CD4-positive, alpha-beta T cell treated with Interleukin-12 subunit alpha and Interleukin-12 subunit beta, for 1 hour (primary cell): ENCODE measurements at places on chromosomes 1 and 21.

- no peak for DNase-seq
Measured at GRCh38 chr1:41320895-41321676, 40.1 kb upstream of the FOXO6 start.

- DNase-seq, result no peak
Measured at GRCh38 chr1:41679531-41679930, 195.0 kb upstream of the EDN2 start.

DNA sequence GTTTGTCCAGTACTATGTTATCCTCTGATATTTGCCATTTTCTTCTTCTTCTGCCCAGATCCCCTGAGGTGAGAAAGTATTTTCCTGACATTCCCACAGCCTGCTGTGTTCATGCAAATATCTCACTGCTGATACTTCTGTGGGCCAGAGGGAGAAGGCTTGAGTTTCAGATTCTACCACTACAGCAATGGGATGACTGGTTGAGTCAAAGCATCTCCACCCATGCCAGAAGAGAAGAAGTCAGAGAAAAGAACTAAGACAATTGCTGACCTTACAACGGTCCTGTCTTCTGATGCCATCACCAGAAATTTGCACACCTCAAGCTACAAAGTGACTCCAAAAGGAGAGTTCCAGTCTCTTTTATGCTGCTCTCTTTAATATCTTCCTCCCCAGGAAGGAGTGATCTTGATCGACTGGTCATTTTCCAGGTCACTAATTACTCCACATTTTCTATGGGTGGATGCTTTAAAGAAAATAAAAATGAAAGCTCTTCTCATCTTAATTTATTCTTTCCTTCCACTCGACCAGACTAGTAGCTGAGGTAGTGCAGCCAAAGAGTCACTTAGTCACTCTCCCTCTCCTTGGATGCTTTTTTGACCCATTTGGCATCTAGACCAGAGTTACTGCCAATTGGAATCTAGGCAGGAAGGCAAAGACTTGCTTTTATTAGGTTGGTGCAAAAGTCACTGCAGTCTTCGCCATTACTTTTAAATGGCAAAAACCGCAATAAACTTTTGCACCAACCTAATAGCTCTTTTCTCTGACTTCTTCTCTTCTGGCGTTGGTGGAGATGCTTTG, 195.1 kb downstream of the PTPRC start:
- DNase-seq, result no peak

GRCh38 chr21:30282850-30283249, at the start of gene KRTAP24-1:
TSS of gene KRTAP24-1 (minus strand) at chr21:30282950. CDS start at chr21:30282932, 18 bp downstream.
- no peak for DNase-seq

- DNase-seq, result no peak
Measured at GRCh38 chr21:33071770-33072306, 1.9 kb downstream of the OLIG1 start.

- no peak for DNase-seq
Measured at GRCh38 chr1:2078170-2078569, 28.0 kb downstream of the PRKCZ start.

DNA sequence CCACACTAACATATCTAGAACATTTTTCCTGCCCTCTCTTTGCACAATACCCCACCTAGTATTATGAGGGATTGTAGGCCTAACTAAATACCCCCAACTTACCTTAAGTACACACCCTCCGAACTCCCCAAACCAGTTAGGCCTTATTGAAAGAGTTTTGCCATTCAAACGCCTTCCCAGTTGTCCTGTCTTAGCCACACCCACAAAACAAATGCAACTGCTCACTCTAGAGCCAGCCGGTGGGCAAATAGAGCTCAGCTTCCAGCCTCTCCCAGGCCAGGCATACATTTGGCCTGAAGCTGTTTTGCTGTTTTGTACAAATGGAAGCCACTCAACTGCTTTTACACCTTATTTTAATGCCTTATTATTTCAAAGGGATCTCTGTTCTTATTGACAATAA, 224.2 kb upstream of the RUNX1 start:
- DNase-seq, result no peak

DNA sequence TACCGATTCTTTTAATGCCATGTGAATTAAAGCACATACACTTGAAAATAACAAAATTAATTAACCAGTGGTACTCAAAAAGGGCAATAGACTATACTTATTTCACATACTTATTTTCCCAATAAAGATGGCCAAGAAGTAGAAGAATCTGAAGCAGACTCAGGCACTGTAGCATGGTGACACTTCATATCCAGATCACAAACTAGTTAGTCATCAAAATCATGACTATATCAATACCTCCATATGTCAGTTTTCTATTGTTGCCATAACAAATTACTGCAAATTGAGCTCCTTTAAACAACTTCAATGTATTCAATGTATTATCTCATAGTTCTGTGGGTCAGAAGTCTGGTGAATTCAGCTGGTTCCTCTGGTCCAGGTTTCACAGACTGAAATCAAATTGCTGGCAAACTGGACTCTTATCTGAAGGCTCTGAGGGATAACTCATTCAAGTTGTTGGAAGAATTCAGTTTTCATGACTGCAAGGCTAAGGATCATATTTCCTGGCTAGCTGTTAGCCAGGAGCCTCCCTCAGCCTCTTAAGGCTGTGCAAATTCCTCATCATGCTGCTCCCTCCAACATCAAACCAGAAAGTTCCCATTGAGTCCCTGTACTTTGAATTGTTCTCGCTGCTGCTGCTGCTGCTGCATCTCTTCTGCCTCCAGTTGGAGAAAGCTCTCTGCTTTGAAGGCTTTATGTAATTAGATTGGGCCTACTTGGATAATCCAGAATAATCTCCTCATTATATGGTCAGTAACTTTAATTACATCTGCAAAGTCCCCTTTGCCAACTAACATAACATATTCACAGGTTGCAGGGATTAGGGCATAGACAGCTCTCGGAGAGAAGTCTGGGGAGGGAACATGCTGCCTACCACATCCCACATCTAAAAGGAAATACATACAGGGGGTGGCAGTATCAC, 91.5 kb downstream of the MRPL39 start:
- no peak for DNase-seq

GRCh38 chr1:168386949-168387586, 106.4 kb downstream of the TBX19 start:
- peak; percentile 81 for DNase-seq

- no peak for DNase-seq
Measured at GRCh38 chr1:207097871-207098324, 6.1 kb upstream of the C4BPA start.
